Stimulated activated naive CD4-positive, alpha-beta T cell treated with Interleukin-2 at 50 U/mL for 16 hours (primary cell): ENCODE measurements at places on chromosomes 16 and 17.

DNA sequence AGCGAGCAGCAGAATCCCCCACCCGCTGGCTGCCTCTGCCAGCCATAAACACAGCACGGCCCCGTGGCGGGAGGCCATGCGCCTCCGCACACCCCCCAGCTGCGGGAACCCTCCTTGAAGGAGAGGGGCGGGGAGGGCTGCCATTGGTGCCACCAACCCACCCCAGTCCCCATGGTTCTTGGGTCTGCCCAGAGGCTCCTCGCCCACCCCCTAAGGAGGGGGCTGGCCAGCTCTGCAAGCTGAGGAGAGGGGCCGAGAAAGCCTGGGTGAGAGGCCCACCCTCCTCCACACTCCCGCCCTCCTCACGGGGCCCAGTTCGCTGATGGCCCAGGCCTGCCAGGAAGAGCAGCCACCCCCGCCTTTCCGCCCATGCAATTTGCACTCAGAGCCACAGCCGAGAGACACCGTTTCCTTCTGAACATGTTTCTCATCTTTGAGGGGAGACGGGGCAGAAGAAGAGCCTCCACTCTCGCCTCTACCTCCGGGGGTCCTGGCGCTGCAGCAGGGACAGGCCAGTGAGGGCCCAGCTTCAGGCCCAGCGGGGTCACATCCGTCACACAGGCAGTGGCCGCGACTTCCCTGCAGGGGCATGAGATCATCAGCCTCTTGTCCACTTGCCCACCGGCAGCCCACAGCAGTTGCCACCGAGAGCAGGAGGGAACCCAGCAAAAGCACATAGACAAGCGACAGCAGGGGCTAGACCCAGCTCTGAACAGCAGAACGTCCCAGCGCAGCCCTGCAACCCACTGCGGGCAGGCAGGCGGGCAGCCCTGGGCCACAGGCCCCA is 23.0 kb downstream of the KATNB1 start:
- DNase-seq = no peak

- DNase-seq = no peak
These were observed 169.7 kb upstream of the ZFHX3 start for GRCh38 chr16:73217654-73218053.

DNA sequence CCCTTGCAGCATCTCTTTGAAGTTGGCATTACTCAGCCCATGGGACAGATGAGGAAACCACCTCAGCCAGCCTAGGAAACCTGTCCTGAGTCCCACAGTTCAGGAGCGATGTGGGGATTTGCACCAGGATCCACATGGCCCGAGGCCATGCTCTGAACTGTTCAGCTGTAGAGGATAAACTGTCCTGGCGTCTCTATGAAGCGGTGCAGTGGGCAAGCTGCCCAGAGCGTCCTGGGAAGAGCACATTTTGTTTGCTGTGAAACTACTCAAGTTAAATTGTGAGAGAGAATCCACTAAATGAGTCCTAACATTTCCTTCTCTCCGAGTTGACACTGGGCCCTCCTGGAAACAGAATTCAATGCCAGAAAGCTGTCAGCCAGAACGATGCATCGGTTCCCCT is 276.6 kb upstream of the TNRC6C start:
- DNase-seq = no peak

GRCh38 chr16:49600976-49601375 is 227.4 kb downstream of the C16orf78 start:
- DNase-seq = no peak

DNA sequence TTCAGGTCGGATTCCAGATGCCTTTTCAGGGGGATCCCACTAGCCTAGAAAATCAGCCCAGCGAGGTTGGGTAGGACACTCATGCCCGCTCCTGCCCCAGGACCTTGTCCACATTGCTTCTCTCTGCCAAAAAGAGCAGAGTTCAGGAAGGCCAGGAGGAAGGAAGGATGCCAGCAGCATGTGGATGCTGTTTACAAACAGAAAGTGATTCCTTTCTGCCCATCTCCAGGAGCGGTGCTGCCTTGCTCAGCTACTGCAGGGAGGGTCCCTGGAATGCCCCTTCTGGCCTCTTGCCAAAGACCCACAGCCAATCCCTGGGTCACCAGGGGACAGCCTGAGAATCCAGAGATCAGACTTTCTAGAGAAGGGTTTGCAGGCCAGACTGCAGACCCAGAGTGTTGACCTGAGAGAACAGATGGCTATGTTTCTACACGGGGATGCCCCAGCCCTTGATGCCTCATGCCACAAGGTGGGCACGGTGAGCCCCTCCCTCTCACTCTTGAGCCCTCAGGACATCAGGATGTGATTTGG is 32.3 kb upstream of the EMP2 start:
- DNase-seq = no peak

DNA sequence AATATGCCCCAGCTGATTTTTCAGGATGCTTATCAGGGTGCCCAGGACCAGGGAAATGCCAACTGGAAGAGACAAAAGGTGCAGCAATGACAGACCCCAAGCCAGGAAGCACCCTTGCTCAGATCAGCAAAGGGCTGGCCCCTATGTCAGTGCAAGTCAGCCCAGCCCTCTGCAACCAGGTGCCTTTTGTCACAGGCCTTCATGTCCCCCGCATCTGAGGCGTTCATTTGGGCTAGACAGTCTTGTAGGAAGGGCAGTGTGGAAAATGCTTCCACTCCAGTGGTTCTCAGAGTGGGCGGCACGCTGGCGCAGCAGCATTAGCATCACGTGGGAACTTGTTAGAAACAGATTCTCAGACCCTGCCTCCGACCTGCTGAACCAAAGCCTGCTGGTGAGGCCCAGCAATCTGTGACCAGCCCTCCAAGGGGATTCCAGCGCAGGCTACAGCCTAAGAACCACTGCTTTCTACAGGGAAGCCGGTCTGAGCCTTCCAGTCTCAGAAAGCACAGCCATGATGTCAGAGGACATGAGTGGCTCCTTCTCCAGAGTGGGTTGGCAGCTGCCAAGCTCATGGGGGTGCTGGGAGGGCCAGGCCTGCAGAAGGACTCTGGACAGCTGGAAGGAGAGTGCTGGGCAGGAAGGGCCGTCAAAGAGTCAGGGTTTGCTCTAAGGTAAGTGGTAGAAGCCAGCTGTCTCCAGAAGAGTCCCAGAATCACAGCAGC is 13.1 kb downstream of the SLC47A2 start:
- DNase-seq = no peak

GRCh38 chr17:32240750-32241149 is 24.9 kb upstream of the RHBDL3 start:
- DNase-seq = no peak

GRCh38 chr17:42041619-42042018 is 8.8 kb downstream of the C17orf113 start:
- no peak for DNase-seq

DNA sequence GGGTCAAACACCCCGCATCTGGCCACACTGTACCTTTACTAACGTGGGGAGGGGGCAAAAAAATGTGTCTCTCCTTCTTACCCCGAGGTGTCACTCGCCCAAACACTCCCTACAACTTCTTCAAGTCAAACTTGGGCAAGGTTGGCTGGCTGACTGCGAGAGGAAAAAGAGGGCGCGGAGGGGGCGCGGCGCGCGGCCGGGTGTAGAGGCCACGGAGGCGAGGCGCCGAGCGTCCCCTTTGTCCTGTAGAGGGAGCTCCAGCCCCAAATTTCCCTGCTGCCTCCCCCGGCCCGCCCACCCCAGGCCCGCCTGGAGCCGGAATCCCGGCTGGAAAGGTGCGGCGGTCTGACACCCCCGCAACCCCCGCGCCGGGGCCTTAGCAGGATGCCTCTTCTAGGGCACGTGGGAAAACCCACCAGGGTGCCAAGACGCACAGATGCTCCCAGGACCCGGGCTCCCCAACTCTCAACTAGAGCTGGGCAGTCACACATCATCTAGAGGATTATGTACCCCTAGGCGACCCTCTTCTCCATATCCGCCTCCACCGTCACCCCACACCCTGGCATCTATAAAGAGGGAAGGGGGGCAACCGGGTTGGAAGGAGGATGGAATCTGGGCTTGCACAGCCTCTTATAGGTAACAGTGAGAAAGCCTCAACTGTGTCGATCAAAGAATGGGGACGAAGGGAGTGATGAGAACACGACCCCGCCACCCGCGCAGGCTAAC is 4.2 kb downstream of the IRX3 start:
- no peak for DNase-seq

GRCh38 chr17:82959242-82959930 is 119.6 kb upstream of the ZNF750 start:
- no peak for DNase-seq

- DNase-seq = no peak
These were observed 32.2 kb downstream of the SNN start for GRCh38 chr16:11700264-11701029.

- no peak for DNase-seq
These were observed 23.5 kb downstream of the CACNG5 start for GRCh38 chr17:66858226-66859083.

- no peak for DNase-seq
These were observed 4.0 kb upstream of the MRPS34 start for GRCh38 chr16:1776991-1777374.

DNA sequence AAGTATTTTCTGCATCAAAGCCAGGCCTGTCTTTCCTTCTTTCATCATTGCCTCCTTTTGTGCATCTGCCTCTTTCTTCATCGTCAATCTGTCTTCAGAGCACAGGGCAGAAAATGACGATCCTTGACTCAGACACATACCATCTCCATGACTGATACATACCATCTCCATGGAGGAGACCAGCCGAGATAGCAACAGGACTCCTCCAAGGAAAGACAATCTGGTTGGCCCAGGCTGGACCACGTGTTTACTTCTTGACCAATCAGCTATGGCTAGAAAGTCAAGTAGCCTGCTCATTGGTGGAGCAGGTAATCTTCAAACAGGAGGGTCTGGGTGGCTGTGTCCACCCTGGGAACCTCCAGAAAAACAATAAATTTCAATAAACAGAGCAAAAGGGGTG is 164.6 kb downstream of the CPPED1 start:
- DNase-seq = no peak

- DNase-seq = no peak
These were observed 10.2 kb downstream of the DLX3 start for GRCh38 chr17:49984776-49985175.

GRCh38 chr17:61466246-61466645 is 14.0 kb downstream of the TBX4 start:
- DNase-seq = no peak
